ENCODE measurements at places on chromosomes 4 and X.
A peak's percentile ranks its signal among the peaks of the same experiment; 100 is the strongest.

GRCh38 chr4:128444544-128445302 is 157.1 kb upstream of the PGRMC2 start:
- DNase-seq: no peak

DNA sequence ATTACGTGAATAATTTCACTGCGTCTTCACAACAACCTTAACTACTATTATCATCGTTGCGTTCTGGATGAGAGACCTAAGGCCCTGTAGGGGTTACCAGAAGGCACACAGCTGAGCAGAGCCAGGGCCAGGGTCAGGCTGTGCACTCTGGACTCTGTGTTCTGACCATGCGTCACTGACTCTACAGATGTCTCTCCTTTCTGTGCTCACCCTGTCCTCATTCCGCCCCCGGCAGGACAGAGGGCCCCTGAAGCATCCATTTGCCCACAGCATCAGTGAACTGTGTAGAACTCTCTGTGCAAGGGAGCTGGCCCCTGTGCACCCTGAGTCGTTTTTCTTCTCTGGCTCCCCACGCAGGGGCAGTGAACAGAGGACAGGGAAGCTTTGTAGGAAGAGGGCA is 21.3 kb downstream of the GPKOW start:
- DNase-seq: no peak

DNA sequence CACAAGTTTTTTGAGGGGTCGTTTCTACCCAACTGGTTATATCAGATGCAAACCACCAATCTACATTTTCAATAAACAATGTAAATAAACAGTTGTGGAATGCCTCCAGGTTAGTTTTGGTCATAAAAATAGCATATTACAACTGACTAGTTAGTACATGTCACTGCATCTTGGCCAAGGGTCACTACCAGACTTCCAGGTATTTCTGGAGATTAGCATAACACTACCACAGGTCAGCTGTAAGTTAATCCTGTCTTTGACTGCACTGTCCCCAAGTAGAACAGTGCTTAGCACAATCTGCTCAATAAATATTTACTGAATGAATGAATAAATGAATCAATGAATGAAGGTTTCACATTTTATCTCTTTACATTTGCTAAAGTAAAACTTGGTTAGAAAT is 64.4 kb downstream of the TBC1D19 start:
- DNase-seq: no peak

- DNase-seq: peak; percentile 14
Measured at GRCh38 chrX:15299941-15300851, 15.2 kb downstream of the ASB11 start.

DNA sequence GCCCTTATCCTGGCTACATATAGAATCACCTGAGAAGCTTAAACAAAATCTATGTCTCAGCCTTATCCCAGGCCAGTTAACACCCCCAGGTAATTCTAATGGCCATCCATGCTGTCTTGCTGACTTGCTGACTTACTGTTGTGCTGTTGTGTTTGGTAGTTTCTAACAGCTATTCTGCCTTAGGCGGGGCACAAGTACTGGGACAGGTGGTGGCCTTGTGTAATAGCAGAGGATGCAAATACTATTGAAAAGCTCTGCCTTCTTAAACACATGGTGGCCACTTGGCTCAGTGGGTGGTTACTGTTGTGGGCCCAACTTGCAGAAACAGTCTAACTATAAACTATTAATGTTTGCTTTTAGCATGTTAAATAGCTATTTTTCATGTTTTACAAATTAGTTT is 56.2 kb downstream of the CDS1 start:
- no peak for DNase-seq

- DNase-seq: peak; percentile 69
Measured at GRCh38 chrX:19811807-19812604, 75.4 kb downstream of the SH3KBP1 start.

DNA sequence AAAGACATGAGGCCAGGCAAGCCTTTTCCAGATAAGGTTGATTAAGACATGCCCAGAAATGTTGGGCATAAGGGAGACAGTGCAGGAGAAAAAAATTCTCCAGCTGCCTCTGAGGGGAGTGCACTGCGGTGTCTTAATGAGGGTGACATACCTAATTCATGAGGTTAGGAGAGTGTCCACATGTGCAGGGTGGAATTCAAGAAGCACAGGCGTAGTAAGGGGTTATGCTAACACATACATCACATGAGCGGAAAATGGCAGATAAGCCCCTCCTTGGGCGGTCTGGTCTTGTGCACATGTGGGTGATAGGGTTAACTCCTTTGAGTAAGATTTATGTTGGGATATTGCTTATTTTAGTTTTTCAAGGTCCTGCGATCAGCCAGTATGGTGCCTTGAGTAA is 122.4 kb downstream of the PHKA2 start:
- DNase-seq: no peak

DNA sequence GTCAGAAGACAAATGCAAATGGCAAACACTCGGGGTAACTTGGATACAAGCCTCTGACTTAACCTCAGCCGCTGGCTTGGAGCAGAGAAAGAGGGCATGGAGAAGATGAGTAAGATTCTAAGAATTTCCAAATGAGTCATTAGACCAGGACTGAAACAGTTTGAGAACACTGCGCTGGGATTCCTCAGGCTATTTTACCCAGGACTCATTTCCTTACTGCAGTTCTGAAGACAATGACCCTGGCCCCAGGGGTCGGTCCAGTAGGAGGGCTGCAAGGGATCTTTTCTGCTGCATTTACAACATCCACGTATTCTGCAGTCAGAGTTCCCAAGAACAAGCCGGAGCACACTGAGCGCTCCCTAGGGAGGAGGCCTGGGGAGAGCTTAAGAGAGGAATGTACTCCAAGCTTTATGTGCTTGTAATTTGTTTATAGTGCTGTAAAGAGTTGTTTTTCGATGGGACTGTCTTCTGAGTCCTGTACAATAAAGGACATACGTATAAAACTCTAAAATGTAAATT is 27.3 kb upstream of the SORBS2 start:
- peak; percentile 85 for DNase-seq

GRCh38 chr4:11801466-11802446 is 373.1 kb upstream of the HS3ST1 start:
- no peak for DNase-seq

GRCh38 chrX:45143455-45143854 is 57.2 kb downstream of the DIPK2B start:
- no peak for DNase-seq

GRCh38 chr4:118390121-118390520 is 37.3 kb upstream of the PRSS12 start:
- no peak for DNase-seq

DNA sequence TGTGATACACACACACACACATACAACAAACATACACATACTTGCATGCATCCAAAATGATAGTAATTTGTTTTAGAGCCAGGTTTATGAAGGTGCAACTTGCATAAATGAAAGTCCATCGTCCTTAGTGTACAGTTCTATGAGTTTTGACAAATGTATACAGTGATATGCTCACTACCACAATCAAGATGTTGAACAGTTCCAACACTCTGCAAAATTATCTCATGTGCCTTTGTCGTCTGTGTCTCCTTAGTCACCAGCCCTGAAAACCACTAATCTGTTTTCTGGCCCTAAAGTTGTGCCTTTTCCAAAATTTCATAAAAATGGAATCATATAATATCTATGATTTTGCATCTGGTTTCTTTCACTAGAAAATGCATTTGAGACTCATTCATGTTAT is 67.8 kb upstream of the ANXA3 start:
- no peak for DNase-seq

- peak; percentile 56 for DNase-seq
Measured at GRCh38 chrX:17521871-17522693, 147.1 kb downstream of the NHS start.

DNA sequence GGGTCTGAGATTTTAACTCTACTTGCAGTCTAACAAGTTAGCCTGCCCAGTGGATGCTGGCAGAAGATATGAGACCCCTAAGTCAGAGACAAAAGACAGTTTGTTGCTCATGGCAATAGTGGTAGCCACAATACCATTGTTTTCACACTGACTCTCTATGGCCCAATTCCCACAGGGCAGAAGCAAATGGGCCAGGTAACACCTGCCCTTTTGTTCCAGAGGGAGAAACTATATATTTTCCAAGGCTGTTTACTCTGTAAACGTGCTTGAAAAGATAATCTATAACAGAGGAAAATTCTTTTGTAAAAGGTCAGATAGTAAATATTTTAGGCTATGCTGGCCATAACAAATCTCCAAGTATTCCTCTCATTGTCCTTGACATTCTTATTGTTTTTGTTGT is 57.2 kb upstream of the NPNT start:
- DNase-seq: no peak

DNA sequence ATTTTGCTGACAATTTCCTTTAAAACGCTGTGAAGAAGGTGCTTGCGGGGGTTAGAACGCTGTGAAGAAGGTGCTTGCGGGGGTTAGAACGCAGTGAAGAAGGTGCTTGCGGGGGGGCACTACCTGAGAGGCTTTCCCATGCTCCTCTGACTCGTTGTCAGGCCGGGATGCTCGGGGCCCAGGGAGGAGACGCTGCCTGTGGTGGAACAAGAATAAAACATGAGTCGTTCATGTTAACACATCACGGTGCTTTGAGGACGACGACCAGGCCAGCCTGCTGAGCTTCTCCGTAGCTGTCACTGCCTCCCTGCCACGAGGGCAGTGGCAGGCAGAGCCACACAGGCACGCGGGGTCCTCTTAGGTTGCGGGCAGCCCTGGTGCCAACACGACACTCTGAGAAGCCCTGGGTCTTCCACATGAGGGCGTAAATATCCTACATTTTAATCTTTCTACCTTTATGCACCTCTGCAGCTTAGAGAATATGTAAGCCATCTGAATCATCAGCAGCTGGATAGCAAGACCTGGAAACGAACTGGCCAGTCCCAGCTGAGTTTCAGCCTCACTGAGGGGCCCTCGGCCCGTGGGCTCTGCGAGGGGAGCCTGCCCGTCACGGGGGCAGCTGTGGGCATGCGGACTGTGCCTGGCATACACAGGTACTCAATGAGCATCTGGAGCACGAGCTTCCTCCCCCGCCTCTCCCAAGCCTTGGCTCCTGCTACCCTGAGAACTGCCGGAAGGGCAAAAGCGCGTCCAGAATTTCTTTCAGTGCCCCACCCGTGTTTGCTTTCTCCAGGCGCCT is 47.0 kb downstream of the FGFRL1 start:
- no peak for DNase-seq

DNA sequence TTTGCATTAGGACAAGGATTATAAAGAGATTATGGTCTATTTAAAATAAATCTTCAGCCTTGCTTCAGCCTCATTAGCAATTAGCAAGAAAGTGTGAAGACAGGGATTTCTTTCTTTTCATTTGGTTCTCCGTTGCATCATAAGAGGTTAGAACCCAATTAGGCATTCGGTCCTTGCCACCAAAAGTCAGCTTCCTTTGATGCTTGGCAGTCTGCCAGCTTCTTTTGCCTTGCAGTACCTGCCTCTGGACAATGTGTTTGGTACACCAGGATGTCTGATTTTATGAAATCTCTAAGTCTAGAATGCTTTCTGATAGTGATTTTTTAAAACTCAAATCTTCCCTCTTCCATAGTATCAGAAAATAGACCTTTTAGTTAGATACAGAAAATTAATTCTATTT is 12.4 kb downstream of the SMIM20 start:
- no peak for DNase-seq

DNA sequence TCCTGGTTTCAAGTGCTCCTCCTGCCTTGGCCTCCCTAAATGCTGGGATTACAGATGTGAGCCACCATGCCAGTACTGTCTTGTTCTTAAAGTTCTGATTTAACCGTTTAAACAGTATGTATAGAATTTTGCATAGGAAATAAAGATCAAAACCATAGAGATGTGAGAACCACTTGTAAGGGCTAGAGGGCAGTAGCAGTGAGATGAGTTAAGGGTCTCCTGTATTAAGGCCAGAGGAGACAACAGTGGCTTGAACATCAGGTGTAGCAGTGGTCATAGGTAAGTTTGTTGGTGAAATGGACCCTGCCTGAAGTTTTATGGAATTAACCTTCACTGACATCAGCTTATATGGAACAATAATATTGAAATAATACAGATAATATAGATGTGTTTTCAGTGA is 155.7 kb downstream of the SLC4A4 start:
- no peak for DNase-seq

DNA sequence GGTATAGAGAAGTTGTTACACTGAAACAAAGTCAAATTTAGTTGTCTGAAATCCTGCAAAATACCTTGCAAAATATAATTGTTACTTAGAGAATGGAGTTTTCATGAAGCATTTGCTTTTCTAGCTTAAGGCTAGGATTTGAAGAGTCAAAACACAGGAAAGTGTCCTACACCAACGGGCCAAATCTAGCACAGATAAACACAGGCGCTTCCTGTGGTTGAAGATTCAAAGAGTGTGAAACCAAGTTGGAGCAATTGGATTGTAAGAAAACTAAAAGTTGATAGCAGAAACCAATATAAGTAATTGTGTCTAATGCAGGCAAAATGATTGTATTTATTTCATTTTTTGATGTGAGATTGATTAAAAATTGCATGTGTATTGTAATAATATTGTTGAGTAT is 2002.5 kb upstream of the TENM3 start:
- no peak for DNase-seq

DNA sequence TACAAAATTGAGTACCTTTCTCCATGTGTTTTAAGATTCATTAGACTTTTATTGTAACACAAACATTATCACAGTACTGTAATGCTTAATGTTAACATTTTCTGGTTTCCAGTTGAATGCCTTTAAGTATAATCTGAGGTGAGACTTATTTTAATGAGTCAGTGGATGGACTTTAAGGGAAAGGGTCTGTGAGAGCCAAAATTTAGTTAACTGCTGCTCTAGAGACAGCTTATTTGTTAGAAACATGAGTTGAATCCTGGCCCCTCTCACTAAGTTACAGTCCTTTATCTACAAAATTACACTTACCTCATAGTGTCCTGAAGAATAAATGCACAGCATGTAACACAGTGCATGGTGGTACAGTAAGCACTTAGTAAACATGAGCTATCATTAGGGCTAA is 66.0 kb downstream of the PGRMC2 start:
- DNase-seq: no peak

DNA sequence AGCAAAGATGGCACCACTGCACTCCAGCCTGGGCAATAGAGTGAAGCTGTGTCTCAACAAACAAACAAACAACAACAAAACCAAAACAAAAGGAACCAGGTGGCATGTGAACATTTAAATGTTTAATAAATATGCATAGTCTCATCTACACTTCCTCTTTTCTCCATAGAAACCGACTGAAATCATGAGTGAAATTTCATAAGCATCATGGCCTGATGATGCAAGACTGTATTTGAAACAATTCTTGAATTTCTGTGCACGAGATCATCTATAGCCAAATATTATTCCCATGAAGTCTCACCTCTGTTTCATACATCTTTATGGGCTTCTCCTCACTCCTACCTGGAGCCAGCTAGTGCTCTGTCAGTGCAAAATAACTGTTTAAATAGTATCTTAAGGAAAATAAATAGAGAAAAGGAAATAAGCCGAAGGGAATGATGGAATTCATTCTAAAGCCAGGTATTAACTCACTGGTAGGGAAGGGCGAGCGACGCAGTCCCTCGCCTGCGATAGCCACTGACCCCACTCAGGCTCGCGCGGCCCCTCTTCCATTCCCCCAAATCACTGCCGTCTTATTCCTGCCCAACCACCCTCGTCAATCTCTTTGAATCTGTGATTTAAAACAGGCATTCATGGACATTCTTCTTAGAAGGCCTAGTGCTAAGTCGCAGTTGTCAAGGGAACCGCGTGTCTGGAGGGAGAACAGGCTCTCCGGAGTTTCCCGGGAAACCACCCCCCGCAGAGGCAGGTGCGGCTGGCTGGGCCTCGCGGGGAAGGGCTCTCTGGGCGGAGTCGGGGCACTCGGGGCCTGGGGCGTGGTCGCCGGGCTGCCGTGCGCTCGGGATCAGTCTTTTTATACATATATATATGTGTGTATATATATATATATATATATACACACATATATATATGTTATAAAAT is 52.4 kb upstream of the TRIM2 start:
- DNase-seq: no peak
